ENCODE measurements at places on chromosomes 2 and 18.

- no peak overlapping the region for H3K4me3 ChIP-seq
- H3K27me3 ChIP-seq = no peaks in the 10 kb centered on the region
- no peak for DNase-seq
Observed at GRCh38 chr2:122528958-122529705, 773.7 kb downstream of the TSN start.

- DNase-seq = no peak
- no peak overlapping the region for H3K27ac ChIP-seq
- no peak overlapping the region for H3K4me3 ChIP-seq
- no peaks in the 10 kb centered on the region for H3K4me1 ChIP-seq
Observed at GRCh38 chr18:24915547-24915946, 436.4 kb downstream of the ZNF521 start.

DNA sequence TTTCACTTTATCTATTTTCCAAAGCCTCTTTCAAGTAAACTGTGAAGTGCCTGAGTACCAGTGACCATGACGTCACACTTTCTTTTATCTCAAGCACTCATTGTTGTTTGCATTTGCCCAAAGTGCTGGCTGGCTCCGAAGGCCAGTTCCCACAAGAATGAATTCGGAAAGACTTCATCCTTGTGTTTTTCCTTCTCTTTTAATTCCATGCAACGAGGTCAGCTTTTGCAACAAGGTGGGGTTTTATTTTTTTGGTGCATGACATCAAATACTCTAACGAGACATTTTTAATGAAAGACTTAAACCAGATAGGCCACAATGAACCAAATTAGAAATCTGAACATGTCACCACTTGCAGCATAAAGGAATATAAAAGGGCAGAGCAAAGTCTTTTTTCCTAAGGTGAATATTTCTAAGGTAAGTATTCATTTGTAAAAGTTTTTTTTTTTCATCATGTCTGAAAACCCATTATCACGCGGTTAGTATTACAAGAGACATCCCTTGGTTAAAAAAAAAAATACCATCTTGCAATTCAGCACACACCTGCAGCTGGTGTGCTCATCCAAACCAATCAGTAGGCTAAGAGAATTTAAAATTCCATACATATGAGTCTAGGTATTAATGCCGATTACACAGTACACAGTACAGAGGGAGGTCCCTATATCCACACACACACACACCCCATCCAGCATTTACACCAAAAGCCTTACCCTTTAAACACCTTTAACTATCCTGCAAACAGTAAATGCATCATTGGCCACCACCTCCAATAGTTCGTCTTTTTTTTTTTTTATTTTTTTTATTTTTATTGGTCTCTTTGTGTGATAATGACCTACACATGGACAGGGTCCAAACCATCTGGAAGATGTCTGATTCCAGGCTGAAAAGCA lies 2.3 kb downstream of the ARL4C start:
- no peaks in the 10 kb centered on the region for H3K27me3 ChIP-seq
- peaks cover 17% of the 10 kb centered on the region for H3K36me3 ChIP-seq
- DNase-seq = peak; percentile 33
- H3K4me3 ChIP-seq = peak overlapping the region; percentile 94
- H3K27ac ChIP-seq = peak overlapping the region; percentile 96

- H3K27ac ChIP-seq = no peak overlapping the region
- peaks cover 44% of the 10 kb centered on the region for H3K4me1 ChIP-seq
- no peaks in the 10 kb centered on the region for H3K36me3 ChIP-seq
- DNase-seq = no peak
Observed at GRCh38 chr2:41892476-41892875, 155.3 kb upstream of the PKDCC start.

- no peak for DNase-seq
- no peaks in the 10 kb centered on the region for H3K36me3 ChIP-seq
- no peaks in the 10 kb centered on the region for H3K27me3 ChIP-seq
- H3K4me3 ChIP-seq = no peak overlapping the region
- H3K4me1 ChIP-seq = no peaks in the 10 kb centered on the region
- no peak overlapping the region for H3K27ac ChIP-seq
Observed at GRCh38 chr2:20704886-20705285, 37.9 kb downstream of the GDF7 start.

- DNase-seq = peak; percentile 26
- no peaks in the 10 kb centered on the region for H3K36me3 ChIP-seq
- peaks cover 23% of the 10 kb centered on the region for H3K27me3 ChIP-seq
- peaks cover 31% of the 10 kb centered on the region for H3K4me1 ChIP-seq
- H3K4me3 ChIP-seq = no peak overlapping the region
Observed at GRCh38 chr2:69309351-69310110, 77.5 kb downstream of the GFPT1 start.

GRCh38 chr2:157800838-157801495 lies 75.2 kb downstream of the ACVR1 start:
- no peaks in the 10 kb centered on the region for H3K4me1 ChIP-seq
- peaks cover 19% of the 10 kb centered on the region for H3K36me3 ChIP-seq
- H3K27ac ChIP-seq = no peak overlapping the region
- DNase-seq = no peak

- H3K4me1 ChIP-seq = no peaks in the 10 kb centered on the region
- no peaks in the 10 kb centered on the region for H3K36me3 ChIP-seq
- H3K27me3 ChIP-seq = no peaks in the 10 kb centered on the region
- H3K27ac ChIP-seq = no peak overlapping the region
Observed at GRCh38 chr2:237184919-237185552, 99.3 kb downstream of the COPS8 start.

DNA sequence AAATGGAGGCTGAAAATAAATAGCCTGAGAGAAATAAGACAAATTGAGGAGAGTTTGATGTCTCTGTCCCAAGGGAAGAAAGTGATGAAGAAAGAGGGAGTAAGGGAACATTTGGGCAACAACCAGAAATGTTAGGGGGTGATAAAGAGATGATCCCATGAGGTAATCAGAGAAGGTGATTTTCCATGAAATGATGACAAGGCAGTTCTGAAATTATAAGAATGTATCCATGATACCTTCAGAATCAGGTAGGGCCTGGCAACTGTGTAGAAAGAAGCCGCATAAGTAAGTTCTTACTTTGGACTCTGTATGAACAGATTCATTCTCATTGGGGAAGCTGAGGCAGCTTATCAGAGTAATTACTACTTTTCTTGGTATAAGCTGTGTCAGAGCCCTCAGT lies 106.1 kb downstream of the THSD7B start:
- no peaks in the 10 kb centered on the region for H3K27me3 ChIP-seq
- no peak for DNase-seq
- no peaks in the 10 kb centered on the region for H3K4me1 ChIP-seq
- H3K4me3 ChIP-seq = no peak overlapping the region
- H3K27ac ChIP-seq = no peak overlapping the region
- no peaks in the 10 kb centered on the region for H3K36me3 ChIP-seq

GRCh38 chr18:11309172-11309571 lies 159.8 kb upstream of the PIEZO2 start:
- no peak overlapping the region for H3K4me3 ChIP-seq
- no peaks in the 10 kb centered on the region for H3K4me1 ChIP-seq
- no peaks in the 10 kb centered on the region for H3K36me3 ChIP-seq
- DNase-seq = no peak
- H3K27ac ChIP-seq = no peak overlapping the region

DNA sequence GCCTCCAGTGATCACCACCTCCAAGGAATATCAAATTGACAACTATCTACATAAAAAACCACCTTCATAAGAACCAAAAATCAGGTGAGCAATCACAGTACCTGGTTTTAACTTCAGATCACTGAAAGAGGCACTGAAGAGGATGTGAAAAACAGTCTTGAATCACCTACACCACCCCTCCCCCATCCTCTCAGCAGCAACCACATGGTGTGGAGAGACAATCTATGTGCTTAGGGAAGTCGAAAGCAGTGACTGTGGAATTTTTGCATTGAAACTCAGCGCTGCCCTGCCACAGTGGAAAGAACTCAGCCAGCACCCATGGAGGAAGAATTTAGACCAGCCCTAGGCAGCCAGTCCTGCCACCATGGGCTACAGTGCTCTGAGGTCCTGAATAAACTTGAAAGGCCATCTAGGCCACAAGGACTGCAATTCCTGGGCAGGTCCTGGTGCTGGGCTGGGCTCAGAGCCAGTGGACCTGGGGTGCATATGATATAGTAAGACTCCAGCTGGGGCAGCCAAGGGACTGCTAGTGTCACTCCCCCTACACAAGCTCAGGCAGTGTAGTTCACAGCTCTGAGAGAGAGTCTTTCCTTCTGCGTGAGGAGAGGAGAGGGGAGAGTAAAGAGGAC lies 75.6 kb downstream of the ATL2 start:
- no peaks in the 10 kb centered on the region for H3K27me3 ChIP-seq
- peaks cover 5% of the 10 kb centered on the region for H3K4me1 ChIP-seq
- H3K36me3 ChIP-seq = peaks cover 39% of the 10 kb centered on the region
- no peak overlapping the region for H3K4me3 ChIP-seq

GRCh38 chr2:48183991-48184390 lies 277.7 kb upstream of the FBXO11 start:
- no peaks in the 10 kb centered on the region for H3K4me1 ChIP-seq
- H3K27me3 ChIP-seq = no peaks in the 10 kb centered on the region
- DNase-seq = no peak
- H3K27ac ChIP-seq = no peak overlapping the region
- H3K4me3 ChIP-seq = no peak overlapping the region
- no peaks in the 10 kb centered on the region for H3K36me3 ChIP-seq
